ENCODE measurements at places on chromosomes 16 and 17.

DNA sequence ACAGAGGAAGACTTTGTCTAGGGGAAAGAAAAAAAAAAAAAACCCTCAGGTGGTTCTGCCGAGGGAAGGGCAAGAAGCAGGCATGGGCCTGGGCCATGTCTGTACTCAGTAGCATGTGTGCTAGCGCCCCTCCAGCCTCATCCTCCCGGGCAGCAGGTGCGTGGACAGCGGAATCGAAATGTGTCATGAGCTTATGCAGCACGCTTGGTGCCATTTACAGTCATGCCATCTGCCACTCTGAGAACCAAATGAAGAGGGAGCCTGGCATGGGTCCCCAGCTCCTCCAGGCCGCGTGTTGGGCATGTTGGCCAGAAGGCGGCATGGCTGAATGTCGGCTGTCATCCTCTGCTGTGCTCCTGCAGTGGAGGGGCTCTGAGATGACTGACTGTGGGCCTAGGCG is 31.4 kb downstream of the CRAMP1 start:
- no peak for DNase-seq

DNA sequence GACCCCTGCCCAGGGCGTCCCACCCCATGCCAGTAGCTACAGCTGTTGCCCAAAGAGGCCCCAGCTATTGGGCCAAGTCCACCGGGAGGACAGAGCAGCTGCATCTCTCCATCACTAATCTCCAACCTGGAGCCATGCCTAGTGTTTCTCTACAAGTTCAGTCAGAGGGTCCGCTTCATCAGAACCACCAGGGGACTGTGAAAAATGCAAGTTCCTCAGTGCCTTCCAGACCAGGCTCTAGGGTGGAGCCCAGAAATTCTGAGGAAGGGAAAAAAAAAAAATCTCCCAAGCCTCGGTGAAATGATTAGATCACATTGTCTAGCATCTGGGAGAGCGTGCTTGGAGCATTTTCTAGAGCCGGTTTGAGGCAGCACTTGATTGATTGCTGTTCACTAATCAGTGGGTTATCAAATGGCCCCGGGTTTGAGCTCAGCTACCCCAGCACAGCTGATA is 22.4 kb upstream of the HERPUD1 start:
- no peak for DNase-seq

GRCh38 chr16:23587726-23588125 is 8.4 kb downstream of the NDUFAB1 start:
- DNase-seq: peak; percentile 39

- no peak for DNase-seq
These were observed 52.4 kb downstream of the WWP2 start for GRCh38 chr16:69814561-69814960.

- no peak for DNase-seq
These were observed 1208.4 kb upstream of the CDH8 start for GRCh38 chr16:63244631-63245030.

DNA sequence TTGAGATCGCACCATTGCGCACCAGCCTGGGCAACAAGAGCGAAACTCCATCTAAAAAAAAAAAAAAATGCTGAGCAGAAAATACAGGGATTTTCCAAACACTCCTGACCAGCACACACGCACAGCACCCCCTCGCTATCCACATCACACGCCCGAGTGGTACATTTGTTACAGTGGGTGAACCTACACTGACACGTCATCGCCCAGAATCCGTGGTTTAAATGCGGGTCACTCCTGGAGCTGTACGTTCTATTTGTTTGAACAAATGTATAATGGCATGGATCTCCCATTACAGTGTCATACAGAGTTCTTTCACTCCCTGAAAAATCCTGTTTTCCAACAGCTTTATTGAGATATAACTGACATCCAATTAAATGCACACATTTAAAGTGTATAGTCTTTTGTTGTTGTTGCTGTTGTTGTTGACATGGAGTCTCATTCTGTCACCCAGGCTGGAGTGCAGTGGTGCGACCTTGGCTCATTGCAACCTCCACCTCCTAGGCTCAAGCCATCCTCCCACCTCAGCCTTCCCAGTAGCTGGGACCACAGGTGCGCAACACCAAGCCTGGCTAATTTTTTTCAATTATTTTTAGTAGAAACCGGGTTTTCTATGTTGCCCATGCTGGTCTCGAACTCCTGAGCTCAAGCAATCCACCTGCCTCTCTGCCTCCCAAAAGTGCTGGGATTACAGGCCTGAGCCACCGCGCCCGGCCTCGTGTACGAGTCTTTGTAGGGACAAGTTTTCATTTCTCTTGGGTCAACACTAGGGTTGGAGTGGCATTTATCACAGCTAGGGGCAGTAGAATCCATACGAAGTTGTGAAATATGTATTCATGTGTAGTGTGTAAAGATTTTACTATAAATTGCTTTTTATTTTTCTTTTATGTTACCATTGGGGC is 4.4 kb upstream of the CARHSP1 start:
- DNase-seq: no peak

DNA sequence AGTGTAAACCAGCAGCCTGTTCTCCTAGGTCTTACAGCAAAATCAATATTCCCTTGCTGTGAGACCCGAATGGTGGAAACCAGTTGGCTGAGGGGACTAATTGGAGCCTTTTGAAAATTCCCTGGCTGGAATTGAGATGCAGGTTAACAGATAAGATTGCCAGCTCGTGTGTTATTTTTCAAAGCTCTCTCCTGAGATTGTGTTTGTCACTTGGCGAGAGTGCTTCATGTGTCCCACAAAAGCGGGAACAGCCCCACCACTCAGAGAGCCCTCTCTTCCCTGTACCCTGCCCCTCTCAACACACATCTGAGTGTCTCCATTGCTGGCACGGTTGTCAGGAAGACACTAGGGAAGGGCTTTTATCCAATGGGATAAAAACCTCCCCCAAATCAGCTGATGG is 356.1 kb downstream of the CPPED1 start:
- no peak for DNase-seq

DNA sequence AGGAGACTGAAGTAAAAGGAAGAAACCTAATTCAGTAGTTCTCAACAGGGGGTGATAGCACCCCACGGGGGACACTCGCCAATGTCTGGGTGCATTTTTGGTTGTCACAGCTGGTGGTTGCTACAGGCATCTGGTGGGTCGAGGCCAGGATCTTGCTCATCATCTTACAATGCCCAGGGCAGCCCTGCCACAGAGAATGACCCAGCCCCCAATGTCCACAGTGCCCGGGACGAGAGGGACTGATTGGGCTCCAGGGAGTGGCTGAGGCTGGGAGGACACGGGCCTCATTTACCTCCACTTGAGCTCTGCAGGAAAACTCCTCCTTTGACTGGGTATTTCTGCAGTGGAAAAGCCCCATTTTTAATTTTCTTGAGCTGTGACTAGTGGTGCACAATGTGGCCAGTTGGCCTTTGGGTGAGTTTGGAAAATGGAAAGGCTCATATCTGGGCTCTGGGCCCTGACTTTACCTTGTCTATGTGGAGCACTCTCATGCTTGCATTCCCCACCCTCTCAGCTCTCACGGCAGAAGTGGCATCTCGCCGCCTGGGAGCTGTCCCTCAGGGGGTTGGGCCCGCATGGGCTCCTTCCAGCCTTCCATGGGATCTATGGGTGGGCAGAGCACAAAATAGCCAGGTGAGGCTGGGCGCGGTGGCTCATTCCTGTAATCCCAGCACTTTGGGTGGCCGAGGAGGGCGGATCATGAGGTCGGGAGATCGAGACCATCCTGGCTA is 37.7 kb upstream of the IRF8 start:
- DNase-seq: no peak

DNA sequence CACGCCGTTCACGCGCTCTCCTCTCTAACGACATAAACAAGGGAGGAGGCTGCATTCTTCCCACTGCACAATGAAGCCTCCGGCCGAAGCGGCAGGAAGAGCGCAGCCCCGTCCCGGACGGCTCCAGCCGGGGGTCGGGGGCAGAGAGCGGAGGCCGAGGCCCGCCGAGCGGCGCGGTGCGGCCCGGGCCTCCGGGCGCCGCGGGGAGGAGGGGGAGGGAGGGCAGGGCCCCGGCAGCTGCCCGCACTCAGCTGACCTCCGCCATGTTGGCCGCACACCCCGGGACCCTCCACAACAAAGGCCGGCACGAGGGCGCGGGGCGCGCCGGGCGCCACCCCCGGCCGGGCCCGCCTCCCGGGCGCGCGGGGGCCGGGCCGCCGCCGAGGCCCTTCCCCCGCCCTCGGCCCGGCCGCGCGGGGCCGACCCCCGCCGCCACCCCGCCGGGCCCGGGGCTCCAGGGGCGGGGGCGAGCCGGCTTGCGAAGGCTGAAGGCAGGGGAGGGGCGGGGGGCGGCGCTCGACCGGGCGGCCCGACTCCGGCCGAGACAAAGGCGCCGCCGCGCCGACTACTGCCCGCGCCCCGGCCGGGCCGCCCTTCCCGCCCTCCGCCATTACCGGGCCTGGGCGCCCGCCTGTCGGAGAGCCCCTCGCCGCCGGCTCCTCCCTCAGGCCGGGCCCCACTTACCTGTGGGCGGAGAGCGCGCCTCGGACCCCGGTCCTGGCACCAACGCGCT is 527 bp downstream of the SIAH1 start:
- no peak for DNase-seq

DNA sequence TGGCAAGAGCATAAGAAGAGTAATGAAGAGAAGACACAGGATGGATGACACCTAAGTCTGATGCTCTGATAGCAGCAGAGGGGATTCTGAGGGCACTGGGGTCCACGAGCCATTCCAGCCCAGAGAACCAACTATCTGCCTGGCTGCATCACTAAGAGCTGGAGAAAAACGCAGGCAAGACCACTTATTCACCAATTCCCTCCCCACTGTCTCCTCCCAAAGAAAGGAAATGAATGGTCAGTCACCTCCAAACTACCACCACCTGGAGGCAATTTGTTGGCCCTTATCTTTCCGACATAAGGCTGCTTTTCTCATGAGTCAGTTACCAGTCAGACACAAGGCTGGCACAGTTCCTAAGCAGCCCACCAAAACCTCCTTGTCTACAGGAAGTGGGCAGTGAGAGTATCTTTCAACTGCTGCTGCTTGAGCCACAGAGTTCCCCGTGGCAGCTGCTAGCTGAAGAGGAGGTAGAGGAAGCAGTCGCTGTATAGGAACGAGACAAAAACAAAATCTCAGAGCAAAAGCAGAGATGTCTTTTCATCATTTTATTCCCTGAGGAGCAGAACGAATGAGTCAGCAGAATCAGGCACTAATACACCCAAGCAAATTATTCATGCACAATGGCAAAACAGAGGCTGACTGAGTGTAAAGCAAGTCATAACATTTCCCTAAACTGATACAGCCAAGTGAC is 111.1 kb downstream of the SMG6 start:
- DNase-seq: peak; percentile 77

DNA sequence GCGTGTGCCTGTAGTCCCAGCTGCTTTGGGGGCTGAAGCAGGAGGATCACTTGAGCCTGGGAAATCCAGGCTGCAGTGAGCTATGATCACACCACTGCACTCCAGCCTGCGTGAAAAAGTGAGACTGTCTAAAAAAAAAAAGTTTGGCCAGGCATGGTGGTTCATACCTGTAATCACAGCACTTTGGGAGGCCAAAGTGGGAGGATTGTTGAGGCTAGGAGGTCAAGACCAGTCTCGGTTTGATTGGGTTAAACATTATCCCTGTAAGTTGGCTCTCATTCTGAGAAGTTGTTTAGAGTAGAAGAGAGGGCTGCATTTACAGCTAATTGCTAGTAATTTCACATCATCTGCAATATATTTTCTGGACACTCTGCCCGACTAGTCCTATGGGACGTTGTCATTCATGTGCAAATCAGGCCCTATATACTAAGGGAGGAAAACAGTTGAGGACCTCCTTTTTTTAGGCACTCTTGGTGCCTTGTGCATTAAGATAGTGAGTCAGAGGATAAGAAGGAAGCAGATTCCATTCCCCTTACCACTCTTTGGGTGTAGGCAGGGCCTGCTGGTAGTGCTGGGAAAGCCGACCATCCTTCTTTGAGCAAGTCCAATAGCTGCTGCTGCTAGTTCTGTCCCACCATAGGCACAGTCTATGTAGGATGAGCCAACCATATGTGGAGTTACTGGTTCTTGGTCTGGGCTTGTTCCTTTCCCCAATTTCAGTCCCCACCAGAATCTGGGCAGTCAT is 18.7 kb downstream of the HMOX2 start:
- DNase-seq: no peak

DNA sequence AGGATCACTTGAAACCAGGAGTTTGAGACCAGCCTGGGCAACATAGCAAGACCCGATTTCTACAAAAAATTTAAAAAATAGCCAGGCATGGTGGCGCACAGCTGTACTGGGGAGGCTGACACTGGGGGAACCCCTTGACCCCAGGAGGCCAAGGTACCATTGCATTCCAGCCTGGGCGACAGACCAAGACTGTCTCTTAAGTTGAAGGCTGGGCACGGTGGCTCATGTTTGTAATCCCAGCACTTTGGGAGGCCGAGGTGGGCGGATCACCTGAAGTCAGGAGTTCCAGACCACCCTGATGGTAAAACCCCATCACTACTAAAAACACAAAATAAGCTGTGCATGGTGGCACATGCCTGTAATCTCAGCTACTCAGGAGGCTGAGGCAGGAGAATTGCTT is 74.9 kb downstream of the LITAF start:
- DNase-seq: no peak

- peak; percentile 99 for DNase-seq
These were observed 20.1 kb upstream of the KRT19 start for GRCh38 chr17:41547921-41548843.

- no peak for DNase-seq
These were observed 248.5 kb downstream of the CA10 start for GRCh38 chr17:51909971-51910370.

DNA sequence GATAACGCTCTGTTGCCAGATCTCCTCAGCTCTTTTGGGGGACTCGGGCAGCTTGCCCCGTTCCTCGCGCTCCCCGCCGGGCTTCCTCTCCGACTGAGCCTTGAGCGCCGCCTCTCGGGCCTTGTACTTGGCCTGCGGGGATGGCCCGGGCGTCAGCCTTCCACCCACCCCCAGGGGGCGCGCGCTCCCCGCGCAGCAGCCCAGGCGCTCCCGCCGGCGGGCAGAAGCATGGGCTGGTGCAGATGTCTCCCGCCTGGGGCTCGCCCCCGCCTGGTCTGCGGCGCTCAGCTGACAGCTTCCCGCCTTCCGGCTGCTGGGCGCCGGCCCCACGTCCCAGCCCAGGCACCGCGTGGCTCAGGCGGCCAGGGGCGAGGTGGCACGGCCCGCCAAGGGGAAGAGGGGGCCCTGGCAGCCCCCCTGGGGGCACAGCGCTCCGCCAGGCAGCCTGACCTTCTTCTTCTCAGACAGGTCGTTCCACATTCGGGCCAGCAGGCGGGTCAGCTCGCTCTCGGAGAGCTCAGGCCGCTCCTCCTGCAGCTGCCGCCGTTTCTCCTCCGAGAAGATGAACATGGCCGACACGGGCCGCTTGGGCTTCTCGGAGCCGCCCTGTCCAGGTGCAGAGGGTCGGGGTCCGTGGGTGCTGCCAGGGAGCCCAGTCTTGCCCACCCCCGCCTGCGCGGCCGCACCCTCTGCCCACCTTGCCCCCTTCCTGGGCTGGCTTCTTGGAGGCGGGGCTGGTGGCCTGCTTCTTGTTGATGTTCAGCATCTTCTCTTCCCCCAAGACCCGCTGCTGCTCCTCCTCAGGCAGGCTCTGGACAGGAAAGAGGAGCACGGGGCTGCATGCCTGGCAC is 8.9 kb downstream of the UBTF start:
- DNase-seq: peak; percentile 51
